ENCODE measurements at places on chromosomes 11 and 22.

DNA sequence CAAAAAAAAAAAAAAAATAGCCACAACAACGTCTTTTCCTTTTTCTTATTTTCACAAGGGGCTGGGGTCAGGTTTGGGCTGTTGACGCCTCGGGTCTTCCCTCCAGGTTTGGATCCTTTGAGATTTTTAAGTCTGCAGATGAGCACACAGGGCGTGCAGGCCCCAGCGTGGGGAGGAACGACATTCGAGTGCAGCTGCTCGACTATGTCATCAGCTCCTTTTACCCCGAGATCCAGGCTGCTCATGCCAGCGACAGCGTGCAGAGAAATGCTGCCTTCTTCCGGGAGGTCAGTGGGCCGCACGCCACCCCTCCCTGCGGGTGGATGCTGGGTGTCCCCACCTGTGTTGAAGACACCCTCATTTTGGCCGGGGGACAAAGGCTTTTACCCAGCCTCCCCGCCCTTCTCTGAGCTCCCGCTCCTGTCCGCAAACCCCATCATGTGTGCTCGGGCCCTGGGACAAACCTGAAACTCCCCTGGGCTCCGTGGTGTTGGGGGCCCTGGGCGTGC lies 7.7 kb downstream of the SELENOO start:
- no peak for DNase-seq

DNA sequence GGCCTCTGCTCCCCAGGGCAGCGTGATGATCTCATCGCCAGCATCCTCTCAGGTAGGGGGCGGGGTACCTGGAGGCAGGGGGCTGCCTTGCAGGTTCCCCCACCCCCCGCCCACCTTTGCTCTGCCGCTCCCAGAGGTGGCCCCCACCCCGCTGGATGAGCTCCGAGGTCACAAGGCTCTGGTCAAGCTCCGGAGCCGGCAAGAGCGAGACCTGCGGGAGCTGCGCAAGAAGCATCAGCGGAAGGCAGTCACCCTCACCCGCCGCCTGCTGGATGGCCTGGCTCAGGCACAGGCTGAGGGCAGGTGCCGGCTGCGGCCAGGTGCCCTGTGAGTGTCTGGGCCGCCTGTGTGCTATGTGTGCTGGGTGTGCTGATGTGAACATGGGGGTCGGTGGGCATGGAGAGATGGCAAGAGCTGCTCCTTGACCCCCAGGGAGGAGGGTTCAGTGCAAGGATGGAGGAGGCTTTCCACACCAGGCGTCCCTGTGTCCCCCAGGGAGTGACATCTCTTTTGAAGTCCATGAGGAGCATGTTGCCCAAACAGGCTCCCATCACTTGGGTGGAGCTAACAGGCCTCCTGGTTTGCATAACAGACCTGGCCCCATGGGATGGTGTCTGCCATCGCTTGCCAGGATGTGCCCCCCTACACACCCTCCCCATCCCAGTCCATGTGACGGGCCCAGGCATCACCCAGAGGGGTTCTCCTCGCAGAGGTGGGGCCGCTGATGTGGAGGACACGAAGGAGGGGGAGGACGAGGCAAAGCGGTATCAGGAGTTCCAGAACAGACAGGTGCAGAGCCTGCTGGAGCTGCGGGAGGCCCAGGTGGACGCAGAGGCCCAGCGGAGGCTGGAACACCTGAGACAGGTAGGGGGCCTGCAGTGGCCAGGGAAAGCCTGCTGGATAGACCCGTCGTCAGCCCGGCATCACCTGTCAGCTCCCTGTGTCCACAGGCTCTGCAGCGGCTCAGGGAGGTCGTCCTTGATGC lies 14.1 kb downstream of the PLCB3 start:
- no peak for DNase-seq

DNA sequence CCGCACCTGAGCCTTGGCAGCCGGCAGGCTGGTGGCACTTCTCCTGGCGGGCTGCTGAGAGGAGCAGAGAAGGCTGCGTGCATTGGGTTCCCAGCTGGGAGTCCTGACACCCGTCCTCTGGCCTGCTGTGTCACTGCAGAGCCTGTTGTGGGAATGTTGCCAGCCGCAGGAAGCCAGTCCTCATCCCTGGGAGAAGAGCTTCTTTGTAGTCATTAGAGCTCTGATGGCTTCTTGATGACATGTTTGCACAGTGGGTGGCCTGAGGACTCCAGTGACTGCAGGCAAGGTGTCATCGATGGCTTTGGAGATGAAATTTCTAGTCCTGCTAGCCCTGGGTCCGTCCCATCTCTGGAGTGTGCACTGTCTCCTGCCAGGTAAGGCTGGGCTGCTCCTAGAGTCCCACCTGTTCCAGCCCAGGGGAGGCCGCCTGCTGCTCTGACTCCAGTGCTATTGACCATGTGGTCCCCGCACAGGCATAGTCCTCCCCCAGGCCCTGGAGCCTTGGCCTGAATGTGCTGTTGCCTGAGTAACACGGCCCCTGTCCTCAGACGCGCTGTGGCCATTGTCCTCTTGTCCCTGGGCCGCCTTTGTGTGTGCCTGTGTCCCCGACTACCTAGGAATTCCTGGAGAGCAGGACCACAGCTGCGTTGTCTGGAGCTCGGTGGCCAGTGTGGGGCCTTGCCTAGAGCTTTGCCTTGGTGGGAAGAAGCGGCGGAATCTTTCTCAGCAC lies 129.2 kb downstream of the CACNA1I start:
- no peak for DNase-seq

DNA sequence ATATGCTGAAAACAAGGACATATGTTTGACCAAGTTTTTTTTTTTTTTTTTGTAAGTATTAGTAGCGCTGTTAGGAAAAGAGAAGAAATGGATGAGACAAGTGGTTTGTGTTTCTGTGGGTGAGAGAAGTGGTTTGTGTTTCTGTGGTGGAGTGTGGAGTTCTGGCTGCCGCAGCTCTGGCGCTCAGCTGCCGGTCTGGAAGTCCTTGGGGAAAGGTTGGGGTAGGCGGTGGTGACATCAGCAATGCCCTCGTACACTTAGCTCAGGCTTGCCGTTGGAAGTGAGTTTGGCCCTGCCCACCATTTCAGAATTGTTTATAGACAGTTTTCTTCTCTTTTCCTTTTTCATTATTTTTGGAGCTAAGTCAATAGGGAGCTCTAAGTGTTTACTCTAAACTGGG lies 116.6 kb downstream of the TBC1D22A start:
- no peak for DNase-seq

DNA sequence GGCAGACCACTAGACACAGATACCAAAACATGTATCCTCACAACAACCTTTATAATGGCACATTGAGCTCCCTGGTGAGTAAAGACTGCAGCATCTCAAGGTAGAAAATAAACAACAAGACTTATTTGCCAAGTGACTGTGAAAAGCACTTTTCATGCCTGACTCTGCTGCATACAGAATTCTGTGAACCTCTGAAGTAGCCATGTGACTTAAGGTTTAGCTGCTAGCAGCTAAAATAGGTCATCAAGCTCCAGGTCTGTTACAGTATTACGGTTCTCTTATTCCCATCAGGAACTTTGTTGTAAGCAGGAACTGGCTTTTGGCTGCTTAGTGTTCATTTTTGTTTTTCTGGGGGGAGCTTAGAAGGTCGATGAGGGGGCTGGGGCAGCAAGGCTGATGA lies 139.4 kb downstream of the PAX6 start:
- DNase-seq: no peak

GRCh38 chr11:6681505-6681904 lies 1.6 kb downstream of the MRPL17 start:
- DNase-seq: no peak

- DNase-seq: no peak
Measured at GRCh38 chr11:69636512-69637197, 4.3 kb upstream of the CCND1 start.

DNA sequence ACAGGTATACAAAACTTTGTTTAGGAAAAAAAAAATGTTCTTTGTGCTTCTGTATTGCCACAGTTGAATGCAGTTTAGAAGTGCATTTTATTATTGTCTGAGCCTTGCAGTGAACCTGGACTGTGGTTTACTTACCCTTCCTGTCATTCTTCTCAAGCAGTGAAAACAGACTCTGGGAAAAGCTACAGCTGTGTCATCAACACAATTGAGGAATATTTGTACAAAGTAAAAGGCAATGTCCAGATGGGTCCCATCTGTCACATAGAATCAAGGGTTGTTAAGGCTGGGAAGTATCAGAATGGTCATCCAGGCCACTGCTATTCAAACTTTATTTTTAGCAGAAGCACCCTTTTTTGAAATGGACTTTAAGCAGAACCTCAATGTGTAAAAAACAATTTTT lies 73.3 kb downstream of the TRIM44 start:
- DNase-seq: no peak

DNA sequence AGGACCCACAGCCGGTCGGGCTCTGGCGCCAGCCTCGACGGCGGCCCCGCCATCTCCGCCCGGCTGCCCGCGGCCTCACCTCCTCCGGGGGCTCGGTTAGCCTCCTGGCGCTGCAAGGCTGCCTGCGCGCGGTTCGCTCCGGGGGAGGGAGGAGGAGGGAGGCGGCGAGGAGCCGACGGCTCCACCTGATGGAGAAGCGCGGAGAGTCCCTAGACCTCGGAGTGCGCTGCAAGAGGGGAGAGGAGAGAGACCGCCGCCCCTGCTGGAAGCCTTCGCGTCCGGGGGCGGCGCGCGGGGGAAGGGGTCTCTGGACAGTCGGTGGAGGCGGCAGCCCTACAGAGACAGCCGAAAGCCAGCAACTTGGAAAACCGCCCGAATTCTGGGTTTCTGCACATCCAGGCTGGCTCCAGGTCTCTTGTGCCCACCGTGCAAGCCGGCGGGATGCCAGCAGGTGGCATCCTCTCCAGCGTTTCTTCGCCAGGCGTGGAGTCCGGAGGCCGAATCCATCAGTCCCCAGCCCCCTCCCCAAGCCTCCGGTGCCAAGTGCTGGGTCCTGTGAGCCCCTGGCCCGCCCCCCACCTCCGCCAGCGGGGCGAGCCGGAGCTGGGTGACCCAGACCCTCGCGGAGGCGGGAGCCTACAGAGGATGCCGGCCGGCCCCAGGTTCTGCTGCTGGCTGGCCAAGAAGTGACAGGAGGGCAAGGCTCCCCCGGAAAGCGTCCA lies 2.9 kb upstream of the KIRREL3 start:
- DNase-seq: no peak

- no peak for DNase-seq
Measured at GRCh38 chr11:3939651-3940190, 84.3 kb downstream of the STIM1 start.

GRCh38 chr11:72452495-72452894 lies 18.2 kb upstream of the CLPB start:
- no peak for DNase-seq

DNA sequence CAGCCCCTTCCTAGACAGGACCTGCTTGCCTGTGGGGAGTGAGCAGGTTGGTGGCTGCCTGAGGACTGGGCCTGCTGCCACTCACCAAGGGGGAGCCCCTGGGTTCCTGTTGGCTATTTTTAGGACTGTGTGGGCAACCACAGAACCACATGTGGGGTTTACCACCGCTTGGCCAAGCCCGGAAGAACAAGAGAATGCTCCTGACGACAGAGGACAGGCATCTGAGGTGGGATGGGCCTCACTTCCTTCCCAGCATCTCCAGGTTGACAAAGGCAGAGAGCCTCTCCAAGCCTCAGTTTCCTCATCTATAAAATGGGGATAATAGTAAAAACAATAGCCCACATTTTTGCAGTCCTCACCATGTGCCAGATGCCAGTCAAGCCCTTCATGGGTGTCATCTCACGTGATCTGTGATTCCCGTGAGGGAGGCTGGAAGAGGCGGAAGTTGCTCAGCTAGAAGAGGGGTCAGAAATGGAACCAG lies 43.6 kb downstream of the LRRC32 start:
- peak; percentile 54 for DNase-seq

DNA sequence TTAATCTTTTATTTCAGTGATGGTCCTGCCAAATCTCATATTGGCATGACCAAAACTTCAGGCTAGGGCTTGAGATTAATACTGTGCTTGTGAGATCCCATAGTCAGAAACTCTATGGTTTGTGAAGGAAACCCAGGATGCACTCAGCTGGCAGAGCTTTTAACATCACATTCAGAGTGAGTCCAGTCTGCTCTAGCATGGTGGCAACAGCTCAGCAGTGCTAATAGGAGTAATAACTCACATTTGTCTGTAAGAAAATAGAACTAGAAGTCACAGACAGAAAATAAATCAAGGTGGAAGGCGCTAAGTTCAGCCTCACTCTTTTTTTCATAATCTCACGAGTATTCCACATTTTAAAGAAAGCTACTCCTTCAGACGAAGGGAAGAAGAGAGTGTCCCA lies 549.3 kb upstream of the TENM4 start:
- no peak for DNase-seq

All from AML-193 (cell line).